ENCODE measurements at places on chromosomes 7 and 10.
A peak's percentile ranks its signal among the peaks of the same experiment; 100 is the strongest.

- DNase-seq: no peak
Observed at GRCh38 chr7:17986851-17987250, 40.8 kb downstream of the PRPS1L1 start.

- DNase-seq: no peak
Observed at GRCh38 chr10:113767222-113767621, 15.7 kb downstream of the PLEKHS1 start.

DNA sequence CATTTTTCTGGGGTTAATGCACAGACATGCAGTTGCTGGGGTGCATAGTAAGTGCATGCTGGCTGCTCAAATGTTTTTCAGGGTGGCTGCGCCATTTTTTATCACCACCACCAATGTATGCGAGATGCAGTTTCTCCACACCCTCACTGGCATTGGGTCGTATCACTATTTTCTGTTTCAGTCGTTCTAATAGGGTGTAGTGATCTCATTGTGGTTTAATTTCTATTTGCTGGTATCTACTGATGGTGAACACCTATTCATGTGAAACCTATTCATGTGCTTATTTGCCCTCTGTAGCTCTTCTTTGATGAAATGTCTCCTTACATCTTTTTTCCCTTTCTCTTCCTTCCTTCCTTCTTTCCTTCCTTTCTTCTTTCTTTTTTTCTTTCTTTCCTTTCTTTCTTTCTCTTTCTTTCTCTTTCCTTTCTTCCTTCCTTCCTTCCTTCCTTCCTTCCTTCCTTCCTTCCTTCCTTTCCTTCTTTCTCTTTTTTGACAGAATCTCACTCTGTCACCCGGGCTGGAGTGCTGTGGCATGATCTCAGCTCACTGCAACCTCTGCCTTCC lies 84.3 kb downstream of the ELFN1 start:
- no peak for DNase-seq

- DNase-seq: no peak
Observed at GRCh38 chr10:72173619-72174296, 42.1 kb upstream of the ANAPC16 start.

- DNase-seq: no peak
Observed at GRCh38 chr10:59047180-59047579, 129.3 kb upstream of the PHYHIPL start.

GRCh38 chr10:121900443-121901174 lies 27.2 kb downstream of the ATE1 start:
- peak; percentile 43 for DNase-seq

DNA sequence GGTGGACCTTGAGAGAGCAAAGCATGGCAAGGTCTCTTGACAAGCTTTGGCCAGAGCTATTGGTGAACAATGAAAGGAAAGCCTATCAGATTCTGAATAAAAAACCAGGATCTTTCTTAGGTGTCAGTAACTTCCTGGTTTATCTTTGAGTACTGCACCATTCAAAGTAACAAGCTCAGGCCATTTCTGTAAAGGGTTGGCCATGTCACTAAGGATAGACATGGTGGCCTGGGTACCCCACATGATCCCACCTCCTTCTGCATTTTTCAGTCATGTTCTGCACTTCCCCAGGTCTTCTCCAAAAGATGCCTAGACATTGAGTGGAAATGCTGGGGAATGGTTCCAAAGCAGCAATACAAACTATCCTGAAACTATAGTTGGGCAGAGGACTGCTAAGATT lies 242.0 kb downstream of the ARHGAP12 start:
- no peak for DNase-seq

Measured in CD4-positive, alpha-beta T cell treated with Interleukin-15 for 4 hours (primary cell).